ENCODE measurements at places on chromosomes 2 and 18. TPM values are rescaled to one million over a fixed set of nuclear protein-coding genes. Genes with fewer than 3 reads are reported as not detected.

GRCh38 chr2:727071-727470, 49.9 kb upstream of the TMEM18 start:
- H3K4me1 ChIP-seq = no peaks in the 10 kb centered on the region
- no peak for DNase-seq
- H3K27me3 ChIP-seq = peaks cover 24% of the 10 kb centered on the region
- no peak overlapping the region for H3K4me3 ChIP-seq
- no peaks in the 10 kb centered on the region for H3K36me3 ChIP-seq

DNA sequence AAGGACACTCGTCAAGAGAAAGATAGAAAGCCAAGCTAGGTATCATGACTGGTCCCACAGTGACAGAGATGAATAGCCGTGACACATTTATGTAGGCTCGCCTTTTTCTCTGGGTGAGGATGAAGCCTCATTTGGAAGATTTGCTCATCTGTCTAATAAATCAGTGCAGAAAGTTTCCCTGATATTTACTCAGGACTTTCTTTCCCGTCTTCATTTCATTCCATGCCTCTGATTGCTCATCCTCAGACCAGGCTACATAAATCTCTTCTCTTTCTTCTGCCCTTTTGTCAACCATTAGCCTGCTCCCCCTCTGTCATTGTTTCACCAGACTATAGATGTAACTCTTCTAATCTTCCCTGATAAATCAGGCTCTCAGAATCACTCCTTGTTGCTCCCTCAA, 361.8 kb upstream of the MEIS1 start:
- DNase-seq = no peak
- no peaks in the 10 kb centered on the region for H3K36me3 ChIP-seq
- H3K4me3 ChIP-seq = no peak overlapping the region
- H3K27me3 ChIP-seq = no peaks in the 10 kb centered on the region

- no peaks in the 10 kb centered on the region for H3K27me3 ChIP-seq
- peaks cover 9% of the 10 kb centered on the region for H3K36me3 ChIP-seq
Observed at GRCh38 chr18:23524213-23524707, 20.9 kb downstream of the RMC1 start.

DNA sequence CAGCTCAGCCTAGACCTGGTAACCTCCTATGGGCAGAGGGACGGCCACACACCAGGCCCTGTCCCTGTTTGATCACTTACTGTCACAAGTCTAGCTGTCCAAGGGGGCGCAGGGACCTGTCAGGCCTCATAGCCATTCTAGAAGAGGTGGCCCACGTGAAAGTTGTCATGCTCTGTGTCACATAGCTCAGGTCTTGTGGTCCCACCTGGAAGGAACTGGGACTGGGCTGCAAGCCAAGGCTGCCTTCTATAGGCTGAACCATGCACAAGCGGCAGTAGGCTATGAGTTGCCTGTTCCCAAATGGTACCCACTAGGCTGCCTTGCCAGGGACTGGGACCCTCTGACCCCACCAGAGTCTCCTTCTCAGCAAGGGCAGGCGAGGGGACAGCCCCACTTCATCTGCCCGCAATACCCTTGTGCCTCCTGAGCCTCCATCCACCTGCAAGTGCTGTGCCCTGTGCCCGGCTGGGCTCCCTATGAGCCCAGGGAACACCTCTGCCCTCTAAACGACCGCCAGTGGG, 177.5 kb downstream of the ANAPC1 start:
- peaks cover 41% of the 10 kb centered on the region for H3K4me1 ChIP-seq
- H3K36me3 ChIP-seq = no peaks in the 10 kb centered on the region
- no peaks in the 10 kb centered on the region for H3K27me3 ChIP-seq
- peak overlapping the region; percentile 87 for H3K27ac ChIP-seq
- no peak overlapping the region for H3K4me3 ChIP-seq
- DNase-seq = no peak

- H3K4me3 ChIP-seq = no peak overlapping the region
- no peaks in the 10 kb centered on the region for H3K36me3 ChIP-seq
- no peaks in the 10 kb centered on the region for H3K27me3 ChIP-seq
Observed at GRCh38 chr2:9799729-9800632, 43.3 kb upstream of the TAF1B start.

DNA sequence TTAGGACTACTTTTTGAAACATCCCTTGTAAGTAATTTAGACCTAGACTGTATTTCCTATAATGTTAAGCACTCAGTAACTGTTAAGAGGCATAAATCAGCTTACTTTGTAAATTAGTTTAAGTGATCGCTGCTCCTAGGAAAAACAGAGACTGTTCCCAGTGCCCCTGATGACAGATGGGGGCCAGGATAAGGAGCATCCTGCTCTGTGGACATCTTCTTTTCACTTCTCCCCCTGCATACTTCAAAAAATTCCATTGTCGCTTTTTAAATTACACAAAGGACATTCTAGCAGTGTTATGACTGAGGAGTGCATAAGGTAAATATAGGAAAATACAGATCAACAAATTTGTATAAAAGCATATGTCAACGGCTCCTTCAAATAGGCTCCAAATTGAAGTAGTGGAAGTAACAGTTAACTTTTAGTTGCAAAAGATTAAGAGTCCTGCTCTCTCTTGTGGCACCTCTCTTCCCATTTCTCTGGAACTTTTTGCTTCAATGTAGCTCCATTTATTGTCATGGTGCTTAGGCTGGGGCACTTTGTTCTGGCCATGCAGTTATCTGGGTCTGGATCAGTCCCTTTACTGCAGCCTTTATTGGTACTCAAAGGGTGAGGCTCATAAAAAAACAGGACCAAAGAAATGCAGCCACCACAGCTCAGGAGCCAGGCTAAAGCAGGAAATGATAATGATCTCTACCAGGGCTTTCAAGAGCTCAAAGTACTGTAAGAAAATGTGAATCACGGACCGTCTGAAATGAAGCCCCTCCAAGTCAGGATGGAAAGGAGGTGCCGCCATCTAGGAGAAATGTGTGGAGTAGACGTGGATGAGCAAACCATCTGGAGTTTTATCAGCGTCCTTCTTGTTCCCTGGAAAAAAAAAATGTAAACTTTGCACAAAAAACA, 162.1 kb upstream of the ZNF516 start:
- H3K27me3 ChIP-seq = no peaks in the 10 kb centered on the region
- H3K4me3 ChIP-seq = no peak overlapping the region
- no peak overlapping the region for H3K27ac ChIP-seq

DNA sequence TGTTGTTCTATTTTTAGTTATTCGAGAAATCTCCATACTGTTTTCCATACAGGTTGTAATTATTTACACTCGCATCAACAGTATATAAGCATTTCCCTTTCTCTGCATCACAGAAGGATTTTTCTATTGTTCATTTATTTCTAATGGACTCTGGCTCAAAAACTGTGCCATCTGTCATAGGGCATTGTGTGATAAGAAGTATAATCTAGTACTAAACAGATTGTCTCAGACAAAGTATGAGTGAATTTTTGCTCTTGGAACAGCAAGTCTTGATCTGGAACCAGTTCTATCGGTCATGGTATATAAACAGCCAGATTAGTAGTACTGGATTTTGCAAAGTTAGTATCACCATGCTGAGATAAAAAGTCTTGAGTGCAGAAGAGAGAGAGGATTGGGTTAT, 145.8 kb downstream of the KIAA1328 start:
- H3K36me3 ChIP-seq = peaks cover 8% of the 10 kb centered on the region
- H3K27ac ChIP-seq = no peak overlapping the region
- no peak for DNase-seq
- H3K4me3 ChIP-seq = no peak overlapping the region
- no peaks in the 10 kb centered on the region for H3K27me3 ChIP-seq

DNA sequence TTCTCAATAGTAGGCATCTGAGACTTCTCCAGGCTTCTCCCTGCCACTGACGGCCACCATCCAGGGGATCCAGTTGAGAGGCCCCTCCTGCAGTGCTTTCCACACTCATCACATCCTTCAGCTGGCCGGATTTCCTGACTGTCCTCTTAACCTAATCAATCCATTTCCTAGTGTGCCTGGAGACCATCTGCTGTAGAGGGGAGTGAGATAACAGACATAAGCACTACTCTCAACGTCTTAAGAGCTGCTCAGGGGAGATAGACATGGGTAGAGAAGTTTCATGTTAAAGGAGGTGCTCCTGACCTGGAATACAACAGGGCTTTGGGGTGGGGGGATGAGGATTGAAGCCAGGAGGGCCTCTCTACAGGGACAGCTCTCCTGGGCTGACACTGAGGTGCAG, 14.2 kb downstream of the SPR start:
- no peak overlapping the region for H3K4me3 ChIP-seq
- no peaks in the 10 kb centered on the region for H3K36me3 ChIP-seq
- DNase-seq = no peak
- peaks cover 8% of the 10 kb centered on the region for H3K27me3 ChIP-seq

- DNase-seq = no peak
- H3K4me1 ChIP-seq = peaks cover 63% of the 10 kb centered on the region
- peak within 1 kb of the TSS; percentile 11 for H3K4me3 ChIP-seq
- H3K27me3 ChIP-seq = peaks cover 18% of the 10 kb centered on the region
- H3K27ac ChIP-seq = no peak within 1 kb of the TSS
Observed at GRCh38 chr2:176156807-176157498, at the start of gene HOXD3. Gene HOXD3 (plus strand): TSS chr2:176157307. CDS start chr2:176169115, 11,808 bp downstream.

DNA sequence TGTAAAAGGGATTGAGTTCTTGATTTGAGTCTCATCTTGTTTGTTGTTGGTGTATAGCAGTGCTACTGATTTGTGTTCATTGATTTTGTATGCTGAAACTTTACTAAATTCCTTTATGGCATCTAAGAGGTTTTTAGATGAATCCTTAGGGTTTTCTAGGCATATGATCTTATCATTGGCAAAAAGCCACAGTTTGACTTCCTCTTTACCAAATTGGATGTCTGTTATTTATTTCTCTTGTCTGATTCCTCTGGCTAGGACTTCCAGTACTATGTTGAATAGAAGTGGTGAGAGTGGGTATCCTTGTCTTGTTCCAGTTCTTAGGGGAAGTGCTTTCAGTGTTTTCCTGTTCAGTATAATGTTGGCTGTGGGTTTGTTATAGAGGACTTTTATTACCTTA, 4.8 kb downstream of the ANKAR start:
- no peak overlapping the region for H3K4me3 ChIP-seq
- no peaks in the 10 kb centered on the region for H3K27me3 ChIP-seq
- H3K36me3 ChIP-seq = no peaks in the 10 kb centered on the region
- H3K4me1 ChIP-seq = peaks cover 5% of the 10 kb centered on the region
- no peak overlapping the region for H3K27ac ChIP-seq

DNA sequence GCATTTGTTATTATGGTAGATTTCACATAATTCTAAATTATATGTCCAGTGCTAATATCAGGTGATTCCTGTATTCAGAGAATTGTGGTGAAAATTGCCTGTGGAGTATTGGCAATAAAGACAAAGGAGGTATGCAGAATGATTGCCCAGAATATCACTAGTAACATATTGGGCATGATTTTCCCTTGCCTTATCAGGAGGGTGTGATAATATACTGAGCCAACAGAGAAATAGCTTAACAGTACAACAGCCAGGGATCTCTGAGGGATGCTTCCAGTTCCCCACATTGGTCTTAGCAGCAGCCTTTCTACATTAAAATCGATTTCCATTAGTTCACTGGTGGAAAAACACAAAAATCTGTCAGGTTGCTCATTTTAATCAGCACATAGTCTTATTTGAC, 122.9 kb upstream of the COL3A1 start:
- H3K27ac ChIP-seq = no peak overlapping the region
- no peaks in the 10 kb centered on the region for H3K27me3 ChIP-seq
- H3K36me3 ChIP-seq = no peaks in the 10 kb centered on the region
- no peak overlapping the region for H3K4me3 ChIP-seq
- no peaks in the 10 kb centered on the region for H3K4me1 ChIP-seq

- no peak overlapping the region for H3K4me3 ChIP-seq
- H3K36me3 ChIP-seq = no peaks in the 10 kb centered on the region
- H3K4me1 ChIP-seq = no peaks in the 10 kb centered on the region
- DNase-seq = no peak
- H3K27me3 ChIP-seq = no peaks in the 10 kb centered on the region
Observed at GRCh38 chr2:74822771-74823566, 11.0 kb upstream of the HK2 start.

GRCh38 chr2:8549942-8550341, 131.9 kb upstream of the ID2 start:
- peaks cover 5% of the 10 kb centered on the region for H3K4me1 ChIP-seq
- no peak overlapping the region for H3K4me3 ChIP-seq
- no peak overlapping the region for H3K27ac ChIP-seq
- no peak for DNase-seq
- H3K27me3 ChIP-seq = no peaks in the 10 kb centered on the region

DNA sequence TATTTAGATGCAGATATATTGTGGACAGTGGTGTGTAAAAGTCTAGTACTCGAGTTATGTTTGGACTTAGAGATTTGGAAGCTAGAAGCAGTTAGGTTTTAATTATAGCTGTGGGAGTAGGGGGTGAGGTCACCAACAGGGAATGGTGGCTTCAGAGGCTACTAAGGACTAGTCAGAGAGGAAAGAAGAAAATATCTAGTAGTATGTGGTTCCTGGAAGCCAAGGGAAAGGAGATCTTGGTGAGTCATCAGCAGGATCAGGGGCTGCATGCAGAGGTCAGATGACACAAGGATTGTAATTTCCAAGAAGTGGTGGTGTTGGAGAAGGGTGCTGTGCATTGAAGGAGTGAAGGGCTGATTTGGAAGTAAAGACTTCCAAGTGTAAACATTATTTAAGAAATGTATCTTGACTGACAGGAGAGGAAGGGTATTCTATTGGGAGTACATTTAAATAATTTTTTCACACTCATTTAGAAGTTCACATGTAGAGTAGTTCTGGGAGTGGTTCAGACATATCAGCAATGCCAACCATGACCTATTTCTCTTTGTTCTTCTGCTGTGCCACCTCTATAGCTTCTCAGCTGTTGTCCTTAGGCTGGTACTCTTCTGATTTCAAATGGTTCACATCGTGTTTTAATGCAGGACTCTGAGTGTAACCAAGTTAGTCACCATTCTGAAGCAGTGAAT, 59.1 kb downstream of the ACSL3 start:
- no peak for DNase-seq
- H3K4me1 ChIP-seq = no peaks in the 10 kb centered on the region
- no peaks in the 10 kb centered on the region for H3K27me3 ChIP-seq
- H3K27ac ChIP-seq = no peak overlapping the region

DNA sequence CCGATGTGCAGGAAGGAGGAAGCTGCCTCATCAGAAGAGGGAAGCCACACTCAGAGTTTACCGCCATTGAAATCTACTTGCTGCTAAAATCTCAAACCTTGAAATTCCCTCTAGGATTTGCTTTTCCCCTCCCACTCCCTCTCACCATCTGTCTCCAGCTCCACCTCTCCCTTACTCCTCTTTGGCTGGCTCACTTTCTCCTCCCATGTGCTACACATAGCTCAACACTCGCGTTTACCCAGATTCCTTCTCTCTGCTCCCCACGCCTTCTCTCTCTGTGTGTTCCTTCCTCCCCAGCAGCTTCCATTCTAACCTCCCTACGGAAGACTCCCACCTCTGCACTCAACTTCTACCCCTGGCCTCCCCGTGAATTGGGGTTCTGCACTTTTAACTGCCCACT, 143.1 kb downstream of the DNER start:
- H3K4me3 ChIP-seq = no peak overlapping the region

DNA sequence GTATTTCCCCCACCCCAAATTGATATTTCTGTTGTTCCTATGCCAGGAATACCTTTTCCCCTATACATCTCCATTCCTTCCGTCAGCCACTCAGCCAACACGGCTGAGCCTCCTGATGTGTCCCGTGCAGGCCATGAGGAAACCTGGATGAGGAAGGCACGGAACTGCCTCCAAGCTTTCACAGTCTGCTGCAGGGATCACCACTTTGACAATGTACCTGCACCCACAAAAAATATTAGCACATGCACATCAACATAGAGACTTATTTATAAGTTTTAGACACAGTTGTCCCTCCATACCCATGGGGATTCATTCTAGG, 101.4 kb upstream of the PPP1CB start:
- no peaks in the 10 kb centered on the region for H3K36me3 ChIP-seq
- DNase-seq = no peak
- no peaks in the 10 kb centered on the region for H3K27me3 ChIP-seq
- H3K4me1 ChIP-seq = peaks cover 63% of the 10 kb centered on the region
- H3K4me3 ChIP-seq = no peak overlapping the region

The ERICH2 gene
- total RNA-seq = not detected

The GFPT1 gene
- total RNA-seq = 20.2 TPM

The SLC30A3 gene
- 0.18 TPM for total RNA-seq

The B3GNT7 gene
- total RNA-seq = 2.1 TPM

The SERPINB2 gene
- 144 TPM for total RNA-seq

The TRIM54 gene
- total RNA-seq = not detected

The DNAJC5G gene
- total RNA-seq = not detected

Data from esophagus squamous epithelium (tissue), 5 donors.